ENCODE measurements at places on chromosomes 3 and 15.

DNA sequence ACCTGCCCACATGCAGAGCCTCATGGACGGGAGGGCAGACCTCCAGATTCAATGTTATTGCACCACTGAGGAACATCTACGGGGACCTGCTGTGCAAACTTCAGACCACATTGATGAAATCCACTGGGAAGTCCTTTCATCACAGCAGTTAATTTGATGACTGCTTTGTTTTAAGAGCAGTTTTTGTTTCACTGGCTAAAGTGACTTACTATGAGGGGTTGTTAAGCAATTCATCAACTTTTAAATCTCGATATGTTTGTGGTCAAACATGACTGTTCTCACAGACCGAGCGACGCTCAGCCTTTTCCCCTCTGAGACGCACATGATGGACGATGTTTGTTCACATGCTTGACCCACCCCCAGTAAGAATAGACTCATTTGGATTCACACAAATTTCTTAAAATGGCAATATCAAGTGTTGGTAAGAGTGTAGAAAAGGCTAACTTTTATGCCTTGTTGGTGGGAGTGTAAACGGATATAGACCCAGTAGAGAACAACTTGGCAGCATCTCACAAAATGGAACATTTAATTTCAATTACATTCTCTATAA lies 35.9 kb upstream of the IREB2 start:
- DNase-seq = no peak

DNA sequence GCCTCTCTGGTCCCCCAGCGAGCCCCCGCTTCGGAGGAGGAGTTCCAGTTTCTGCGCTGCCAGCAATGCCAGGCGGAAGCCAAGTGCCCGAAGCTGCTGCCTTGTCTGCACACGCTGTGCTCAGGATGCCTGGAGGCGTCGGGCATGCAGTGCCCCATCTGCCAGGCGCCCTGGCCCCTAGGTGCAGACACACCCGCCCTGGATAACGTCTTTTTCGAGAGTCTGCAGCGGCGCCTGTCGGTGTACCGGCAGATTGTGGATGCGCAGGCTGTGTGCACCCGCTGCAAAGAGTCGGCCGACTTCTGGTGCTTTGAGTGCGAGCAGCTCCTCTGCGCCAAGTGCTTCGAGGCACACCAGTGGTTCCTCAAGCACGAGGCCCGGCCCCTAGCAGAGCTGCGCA lies 3.5 kb downstream of the PML start:
- DNase-seq = no peak

- no peak for DNase-seq
Measured at GRCh38 chr15:63231706-63232105, 42.3 kb downstream of the RAB8B start.

GRCh38 chr3:79884354-79884753 lies 116.6 kb upstream of the ROBO1 start:
- no peak for DNase-seq
